Neural progenitor cell (in vitro differentiated cells): ENCODE measurements at places on chromosomes 5 and 9. TPM values are rescaled to one million over a fixed set of nuclear protein-coding genes. Genes with fewer than 3 reads are reported as not detected.

Gene CTXN3
- 0.09 TPM in 1 of 2 replicates, not detected in the other for total RNA-seq

Gene CDKN2B
- 0.06 and 0.07 TPM in 2 replicates for total RNA-seq

Gene KLF4
- total RNA-seq, result 0.51 and 2.1 TPM in 2 replicates

Gene PLCXD3
- total RNA-seq, result 0.09 TPM in 1 of 2 replicates, not detected in the other

Gene DNM1
- total RNA-seq, result 30.1 and 52.7 TPM in 2 replicates

Gene SPINK5
- 13.7 and 18.1 TPM in 2 replicates for total RNA-seq

Gene GRAMD2B
- 8.6 and 11.0 TPM in 2 replicates for total RNA-seq

Gene NEUROG1
- total RNA-seq, result not detected in 2 replicates

Gene LIFR
- total RNA-seq, result 2.2 TPM in 2 replicates

Gene TNFSF8
- not detected in 2 replicates for total RNA-seq

Gene SLC45A2
- total RNA-seq, result 0.06 TPM in 1 of 2 replicates, not detected in the other

Gene NR3C1
- 0.17 and 0.37 TPM in 2 replicates for total RNA-seq

Gene PCDHGA7
- total RNA-seq, result 0.81 and 1.1 TPM in 2 replicates

Gene OGN
- total RNA-seq, result not detected in 2 replicates

Gene SAXO1
- total RNA-seq, result 0.09 and 0.15 TPM in 2 replicates

Gene TOR4A
- total RNA-seq, result 0.39 and 2.8 TPM in 2 replicates

Gene SMARCA2
- total RNA-seq, result 2.3 and 4.2 TPM in 2 replicates

Gene FKTN
- 34.2 and 57.7 TPM in 2 replicates for total RNA-seq
